ENCODE measurements at places on chromosomes 1 and 21.

GRCh38 chr21:45854690-45855247, 126.8 kb upstream of the COL6A1 start:
- DNase-seq = no peak

- no peak for DNase-seq
Observed at GRCh38 chr1:41518471-41518870, 34.0 kb upstream of the EDN2 start.

- no peak for DNase-seq
Observed at GRCh38 chr1:67570486-67571143, 114.4 kb upstream of the GADD45A start.

GRCh38 chr1:2388004-2388913, 3.1 kb downstream of the MORN1 start:
- no peak for DNase-seq

DNA sequence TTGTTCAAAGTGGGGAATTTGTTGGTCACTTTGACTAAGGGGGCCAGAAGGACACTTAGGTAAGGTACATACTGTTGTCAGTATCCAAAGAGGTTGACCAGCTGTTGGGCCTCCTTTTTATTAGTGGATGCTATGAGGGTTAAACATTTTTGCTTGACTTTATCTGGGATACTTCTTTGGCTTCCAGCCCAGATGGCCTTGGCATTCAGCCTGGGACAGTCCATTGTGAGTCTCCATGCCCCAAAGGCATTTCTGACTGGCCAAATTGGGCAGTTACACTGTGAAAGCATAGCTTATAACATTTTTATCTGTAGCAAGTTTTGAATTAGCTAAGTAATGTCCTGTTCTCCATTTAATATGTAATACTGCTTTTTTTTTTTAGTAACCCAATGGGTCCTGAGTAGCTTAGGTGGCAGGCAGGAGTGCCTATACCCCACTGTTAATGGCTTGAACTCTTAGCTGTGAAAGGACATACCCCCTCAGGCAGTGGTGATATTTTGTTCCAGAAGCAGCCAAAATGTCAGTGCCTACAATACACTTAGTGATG, 35.4 kb upstream of the CD1D start:
- no peak for DNase-seq

DNA sequence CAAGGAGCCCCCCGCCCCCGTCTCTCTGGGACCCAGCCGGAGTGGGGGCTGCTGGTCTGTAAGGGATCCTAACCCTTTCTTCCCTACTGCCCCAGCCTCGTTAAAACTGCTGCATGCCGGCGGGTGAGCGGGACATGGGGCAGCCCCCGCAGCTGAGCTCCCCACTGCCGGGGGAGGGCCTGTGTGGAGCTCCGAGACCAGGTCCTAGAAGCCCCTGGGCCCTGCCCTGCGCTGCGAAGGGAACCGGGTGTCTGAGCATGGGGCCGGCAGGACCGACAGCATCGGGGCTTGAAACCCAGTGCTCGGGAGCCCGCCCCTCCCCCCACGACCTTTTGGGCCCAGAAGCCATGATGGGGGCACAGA, 9.2 kb upstream of the COL6A1 start:
- no peak for DNase-seq

DNA sequence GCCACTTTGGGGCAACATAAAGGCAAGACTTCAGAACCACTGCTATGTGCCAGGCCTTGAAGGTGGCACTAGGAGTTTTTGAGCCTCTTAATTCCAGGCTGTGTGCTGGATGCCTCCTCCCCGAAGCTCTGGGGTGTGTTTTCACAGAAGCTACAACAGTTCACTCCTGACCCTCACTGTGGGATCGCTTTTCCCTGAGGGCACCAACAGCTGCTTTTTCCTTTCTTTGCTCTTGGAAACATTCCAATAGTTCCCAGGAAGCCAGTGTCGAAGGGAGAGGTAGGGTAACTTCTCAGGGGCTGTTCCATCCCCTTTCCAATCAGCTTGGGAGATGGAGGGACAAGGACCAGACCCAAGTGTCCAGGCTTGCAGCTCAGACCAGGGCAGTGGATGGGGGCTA, 153.4 kb downstream of the C1orf94 start:
- no peak for DNase-seq

DNA sequence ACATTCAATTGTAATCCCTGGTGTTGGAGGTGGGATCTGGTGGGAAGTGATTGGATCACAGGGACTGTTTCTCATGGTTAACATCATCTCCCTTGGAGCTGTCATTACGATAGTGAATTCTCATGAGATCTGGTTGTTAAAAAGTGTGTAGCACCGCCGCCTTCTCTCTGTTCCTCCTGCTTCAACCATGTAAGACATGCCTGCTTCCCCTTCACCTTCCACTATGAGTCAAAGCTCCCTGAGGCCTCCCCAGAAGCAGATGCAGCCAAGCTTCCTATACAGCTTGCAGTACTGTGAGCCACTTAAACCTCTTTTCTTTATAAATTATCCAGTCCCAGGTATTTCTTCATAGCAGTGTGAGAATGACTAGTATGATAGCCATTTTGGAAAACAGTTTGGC, 30.1 kb upstream of the TRIM62 start:
- no peak for DNase-seq

DNA sequence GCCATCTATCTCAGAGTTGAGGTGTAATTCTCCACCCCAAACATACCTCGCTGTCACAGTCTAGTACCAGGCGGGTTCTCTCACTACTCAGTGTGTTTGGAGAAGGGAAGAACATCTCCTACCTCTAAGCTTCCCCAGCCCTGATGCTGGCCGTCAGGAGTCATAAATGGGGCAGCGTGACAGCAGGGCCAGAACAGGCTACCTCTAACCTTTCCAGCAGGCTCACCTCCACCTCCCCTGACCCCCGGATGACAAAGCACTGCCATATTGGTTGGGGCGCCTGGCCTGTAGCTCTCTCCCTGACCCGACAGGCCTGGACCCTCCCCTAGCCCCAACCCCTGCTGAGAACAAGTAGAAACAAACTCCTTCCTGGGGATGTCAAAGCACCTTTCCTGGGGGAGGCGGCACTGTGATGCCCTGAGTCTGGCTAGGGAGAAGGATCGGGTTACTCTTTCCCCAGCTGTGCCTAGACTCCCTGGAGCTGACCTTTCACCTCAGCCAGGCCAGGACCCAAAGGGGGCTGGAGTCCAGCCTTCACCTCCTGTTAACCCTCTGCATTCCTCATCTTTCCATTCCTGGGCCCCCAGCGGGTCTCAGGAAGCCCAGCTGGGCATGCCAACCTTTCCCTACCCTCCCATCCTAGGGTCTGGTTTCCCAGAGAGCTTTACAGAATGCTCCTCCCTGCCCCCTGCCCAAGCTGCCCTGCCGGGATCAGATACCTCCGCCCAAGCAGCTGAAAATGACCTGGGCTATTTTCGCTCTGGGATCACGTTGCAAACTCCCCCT, 34.2 kb downstream of the AHDC1 start:
- no peak for DNase-seq

DNA sequence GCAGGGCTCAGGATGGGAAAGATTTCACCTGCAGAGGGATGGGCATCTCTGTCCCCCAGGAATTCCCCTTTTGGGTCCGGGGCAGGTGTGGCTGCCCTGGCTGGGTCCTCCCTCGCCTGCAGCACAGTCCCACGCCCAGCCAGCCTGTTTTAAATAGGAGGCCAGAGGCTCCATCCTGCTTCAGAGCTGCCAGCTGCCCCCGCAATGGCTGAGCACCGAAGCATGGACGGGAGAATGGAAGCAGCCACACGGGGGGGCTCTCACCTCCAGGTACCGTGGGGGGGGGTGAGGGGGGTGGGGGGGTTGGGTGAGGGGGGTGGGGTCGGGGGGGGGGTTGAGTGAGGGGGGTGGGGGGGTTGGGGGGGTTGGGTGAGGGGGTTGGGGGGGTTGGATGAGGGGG, 3.6 kb downstream of the SCNN1D start:
- no peak for DNase-seq

- no peak for DNase-seq
Observed at GRCh38 chr1:29090937-29091618, 32.6 kb downstream of the TMEM200B start.

DNA sequence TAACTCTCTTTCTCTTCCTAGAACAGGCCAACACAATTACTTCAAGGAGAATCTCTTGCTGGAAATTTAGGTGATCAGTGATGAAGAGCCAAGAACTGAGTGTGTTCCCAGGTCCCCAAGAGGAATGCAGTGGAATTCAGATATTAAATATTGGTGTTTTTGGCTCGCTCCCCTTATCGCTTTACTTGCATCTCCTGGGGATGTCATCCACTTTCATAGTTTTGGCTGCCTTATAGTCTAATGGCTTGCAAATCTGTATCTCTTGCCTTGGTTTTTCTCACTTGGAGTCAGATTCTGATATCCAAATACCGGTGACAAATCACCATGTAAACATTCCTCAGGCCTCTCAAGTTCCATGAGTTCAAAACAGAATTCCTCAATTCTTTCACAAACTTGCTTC, 151.0 kb upstream of the C1orf87 start:
- DNase-seq = no peak

- DNase-seq = no peak
Observed at GRCh38 chr21:42850866-42851391, 28.4 kb downstream of the WDR4 start.

GRCh38 chr1:11661103-11661502, 2.9 kb upstream of the FBXO6 start:
- no peak for DNase-seq

DNA sequence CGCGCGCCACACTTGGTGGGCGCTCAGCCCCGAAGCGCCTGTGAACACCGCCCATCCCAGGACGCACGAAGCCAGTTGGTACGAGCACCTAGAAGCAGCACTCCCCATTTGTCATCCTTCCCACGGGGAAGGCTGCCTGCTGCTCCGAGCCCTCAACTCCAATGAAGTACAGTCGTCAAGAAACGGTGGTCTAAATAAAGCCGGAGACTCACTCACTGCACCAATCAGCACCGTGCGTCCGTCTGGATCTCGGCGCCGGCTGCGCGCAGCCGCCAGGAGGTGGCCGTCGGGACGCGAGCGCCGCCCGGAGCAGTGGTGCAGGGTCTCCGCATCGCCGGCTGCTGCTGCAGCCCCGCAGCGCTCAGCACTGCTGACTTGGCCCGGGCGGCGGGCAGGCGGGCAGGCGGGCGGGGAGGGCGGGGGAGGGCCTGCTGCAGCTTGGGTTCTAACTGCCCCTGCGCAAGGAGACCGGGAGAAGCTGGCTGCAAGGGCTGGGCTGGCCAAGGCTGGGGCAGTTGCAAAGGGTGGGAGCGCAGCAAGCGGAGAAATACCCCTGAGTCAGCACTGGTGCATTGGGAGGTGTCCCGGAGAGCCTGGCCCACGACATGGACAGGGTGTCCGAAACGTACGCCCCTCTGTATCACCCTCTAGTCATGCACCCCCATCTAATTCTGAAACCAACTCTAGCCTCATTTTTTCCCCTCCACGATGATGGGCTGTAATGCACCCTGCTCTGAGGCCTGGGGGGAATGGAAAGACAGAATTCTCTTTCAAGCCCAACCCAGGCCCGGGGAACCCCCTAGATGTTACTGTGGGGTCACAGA, 35.8 kb upstream of the H6PD start:
- no peak for DNase-seq

DNA sequence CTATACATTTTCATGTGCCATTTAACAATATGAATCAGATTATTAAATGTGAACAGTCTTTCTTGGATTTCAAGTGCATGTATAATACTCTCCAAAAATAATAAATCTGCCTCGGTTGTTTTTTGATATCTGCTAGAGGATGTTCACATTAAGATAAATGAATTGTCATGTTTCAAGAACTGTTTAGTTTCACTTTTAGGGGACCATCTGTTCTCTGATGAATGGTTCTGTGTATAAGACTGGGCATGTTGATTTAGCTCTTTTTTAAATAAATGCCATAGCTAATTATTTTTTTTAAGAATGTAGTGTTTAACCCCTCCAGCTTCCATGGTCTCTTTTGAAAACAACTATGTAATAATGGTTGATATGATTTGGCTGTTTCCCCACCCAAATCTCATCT, 1245.1 kb upstream of the ADGRL4 start:
- no peak for DNase-seq

DNA sequence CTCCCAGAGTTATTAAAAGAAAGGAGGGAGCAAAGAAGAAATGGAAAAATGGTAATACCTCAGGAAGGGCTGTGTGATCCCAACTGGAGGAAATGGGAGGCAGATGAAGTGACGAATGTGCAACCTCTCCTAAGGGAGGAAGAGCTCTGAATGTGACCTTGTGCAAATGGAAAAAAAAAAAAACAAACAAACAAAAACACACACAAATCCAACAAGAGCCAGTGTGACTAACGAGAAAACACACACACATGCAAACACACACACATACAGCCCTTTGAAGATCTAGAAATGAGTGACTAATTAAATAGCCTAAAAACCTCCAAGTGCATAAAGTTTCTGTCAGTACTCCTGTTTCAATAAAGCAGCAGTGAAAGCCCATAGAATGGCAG, 49.0 kb downstream of the CCN1 start:
- no peak for DNase-seq

GRCh38 chr21:17540530-17540929, 27.7 kb downstream of the CXADR start:
- DNase-seq = no peak

GRCh38 chr1:53046930-53047329, 15.1 kb upstream of the PODN start:
- DNase-seq = no peak

DNA sequence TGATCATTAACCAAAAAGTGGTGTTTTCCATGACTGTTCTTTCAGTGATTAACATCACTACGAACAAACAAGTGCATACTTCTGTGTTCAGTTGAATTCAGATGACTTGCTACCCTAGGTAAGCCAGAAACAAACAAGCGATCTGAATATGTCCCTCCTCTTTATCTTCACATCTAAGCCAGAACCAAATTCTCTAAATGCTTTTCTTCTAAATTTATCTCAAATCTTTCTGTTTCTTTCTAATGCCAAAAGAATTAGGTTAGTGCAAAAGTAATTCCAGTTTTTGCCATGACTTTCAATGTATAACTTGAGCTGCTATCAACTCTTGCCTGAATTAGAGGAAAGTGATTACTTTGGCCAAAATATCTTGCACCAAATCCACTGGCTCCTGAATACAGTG, 481.2 kb downstream of the COL11A1 start:
- DNase-seq = no peak

GRCh38 chr21:26443867-26444266, 129.2 kb downstream of the CYYR1 start:
- DNase-seq = no peak

GRCh38 chr1:13763991-13764390, 64.0 kb downstream of the PRDM2 start:
- DNase-seq = no peak

GRCh38 chr1:219687779-219688178, 74.9 kb upstream of the ZC3H11B start:
- DNase-seq = no peak

GRCh38 chr1:203100516-203100869, 14.7 kb upstream of the MYOG start:
- DNase-seq = no peak
